ENCODE measurements at places on chromosomes 4 and X. TPM values are rescaled to one million over a fixed set of nuclear protein-coding genes. Genes with fewer than 3 reads are reported as not detected.

CLTRN gene
- total RNA-seq: 0.44 TPM

GRCh38 chr4:183576701-183577404, 72.0 kb downstream of the ING2 start:
- H3K27ac ChIP-seq: no peak overlapping the region
- no peak for DNase-seq
- no peak overlapping the region for H3K4me3 ChIP-seq
- no peaks in the 10 kb centered on the region for H3K36me3 ChIP-seq
- H3K27me3 ChIP-seq: peaks cover under 1% of the 10 kb centered on the region

AFF2 gene
- total RNA-seq: 4.1 TPM

GRCh38 chr4:126748736-126749135, 884.0 kb upstream of the INTU start:
- no peak overlapping the region for H3K4me3 ChIP-seq
- no peaks in the 10 kb centered on the region for H3K4me1 ChIP-seq
- DNase-seq: no peak
- no peaks in the 10 kb centered on the region for H3K27me3 ChIP-seq
- H3K27ac ChIP-seq: no peak overlapping the region

- H3K4me1 ChIP-seq: no peaks in the 10 kb centered on the region
- no peak for DNase-seq
- no peaks in the 10 kb centered on the region for H3K36me3 ChIP-seq
- H3K4me3 ChIP-seq: no peak overlapping the region
These were observed 151.4 kb downstream of the VCX3A start for GRCh38 chrX:6383488-6383887.

ENAM gene
- total RNA-seq: not detected

NAT8L gene
- not detected for total RNA-seq

PLRG1 gene
- 70.2 TPM for total RNA-seq

DNA sequence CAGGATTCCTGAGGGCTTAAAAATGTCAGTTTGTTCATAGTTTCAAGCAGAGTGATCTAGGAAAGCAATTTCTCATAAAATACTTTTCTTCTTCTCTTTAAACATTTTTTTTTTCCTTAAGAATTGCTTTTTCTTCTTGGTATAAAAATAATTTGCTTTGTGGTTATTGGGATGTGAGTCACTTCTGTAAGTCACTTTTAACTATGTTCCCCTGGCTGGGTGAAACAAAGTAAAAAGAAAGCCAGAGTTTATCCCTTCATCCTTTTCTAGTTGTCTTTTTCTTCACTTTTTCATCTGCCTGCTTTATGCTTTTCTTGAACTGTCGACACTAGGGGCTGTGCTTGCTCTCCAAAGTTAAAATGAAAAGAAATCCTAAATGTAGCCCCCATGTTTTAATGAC, 33.5 kb downstream of the ARSJ start:
- H3K27me3 ChIP-seq: no peaks in the 10 kb centered on the region
- DNase-seq: no peak
- H3K4me3 ChIP-seq: no peak overlapping the region
- peaks cover 7% of the 10 kb centered on the region for H3K4me1 ChIP-seq
- no peak overlapping the region for H3K27ac ChIP-seq

GRCh38 chr4:12403175-12403574, 974.5 kb upstream of the HS3ST1 start:
- no peaks in the 10 kb centered on the region for H3K27me3 ChIP-seq
- no peak overlapping the region for H3K4me3 ChIP-seq
- H3K36me3 ChIP-seq: no peaks in the 10 kb centered on the region
- H3K27ac ChIP-seq: no peak overlapping the region

DNA sequence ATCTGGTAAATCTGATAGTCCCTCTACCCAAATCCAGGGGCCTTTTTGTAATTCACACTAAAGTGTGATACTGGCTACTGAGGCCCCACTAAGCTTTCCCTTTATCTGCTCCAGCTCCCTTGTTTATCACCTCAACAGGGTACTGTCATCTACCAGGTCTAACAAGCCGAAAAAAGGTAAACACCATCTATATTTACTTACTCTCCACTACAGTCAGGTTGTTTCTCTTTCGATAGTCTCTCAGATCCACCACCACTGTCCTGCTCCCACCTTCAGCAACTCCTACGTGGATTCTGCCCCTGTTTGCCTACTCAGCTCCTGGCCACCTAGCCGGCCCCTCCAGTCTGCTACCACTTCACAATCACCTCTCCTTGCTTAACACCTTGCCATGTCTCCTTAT, 3.3 kb downstream of the ITIH6 start:
- H3K4me1 ChIP-seq: no peaks in the 10 kb centered on the region
- H3K36me3 ChIP-seq: no peaks in the 10 kb centered on the region
- no peak overlapping the region for H3K27ac ChIP-seq

DNA sequence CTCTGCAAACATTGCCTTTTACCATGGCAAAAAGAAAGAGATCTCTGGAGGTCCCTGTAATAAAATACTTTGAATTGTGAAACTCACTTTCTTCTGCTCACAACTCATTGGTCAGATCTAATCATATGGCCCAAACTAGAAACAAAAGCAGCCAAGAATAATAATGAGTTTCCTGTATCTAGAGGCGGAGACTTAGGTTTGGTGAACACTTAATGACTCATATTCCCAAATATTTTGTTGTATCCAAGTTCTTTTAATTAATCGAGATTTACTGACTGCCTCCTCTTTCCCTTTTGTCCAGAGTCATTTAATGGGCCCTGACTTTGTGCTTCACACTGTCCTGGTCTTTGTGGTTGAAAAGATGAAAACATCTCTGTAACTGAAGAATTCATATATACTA, 190.6 kb downstream of the CCSER1 start:
- H3K4me3 ChIP-seq: no peak overlapping the region
- no peaks in the 10 kb centered on the region for H3K4me1 ChIP-seq
- no peak for DNase-seq
- H3K27ac ChIP-seq: no peak overlapping the region
- no peaks in the 10 kb centered on the region for H3K27me3 ChIP-seq

CT45A2 gene
- total RNA-seq: not detected

DNA sequence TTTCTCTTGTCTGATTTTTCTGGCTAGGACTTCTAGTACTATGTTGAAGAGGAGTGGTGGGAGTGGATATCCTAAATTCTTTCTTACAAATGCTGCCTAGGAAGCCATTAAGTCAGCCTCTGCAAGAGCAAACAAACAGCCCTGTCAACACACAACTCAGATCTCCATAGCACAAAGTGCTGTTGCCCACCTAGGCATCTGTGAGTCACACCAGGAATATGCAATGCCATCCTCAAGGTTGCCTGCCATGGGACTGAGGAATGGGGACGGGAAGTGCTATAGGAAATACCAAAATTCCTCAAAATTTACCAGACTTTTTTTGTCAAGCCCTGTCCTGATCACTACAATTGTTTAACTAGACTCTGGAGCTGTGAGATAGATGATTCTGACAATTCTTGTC, 466.9 kb downstream of the FSTL5 start:
- H3K27me3 ChIP-seq: no peaks in the 10 kb centered on the region
- no peaks in the 10 kb centered on the region for H3K4me1 ChIP-seq
- DNase-seq: no peak
- H3K4me3 ChIP-seq: no peak overlapping the region
- H3K27ac ChIP-seq: no peak overlapping the region
- no peaks in the 10 kb centered on the region for H3K36me3 ChIP-seq

- H3K27ac ChIP-seq: no peak overlapping the region
- no peak for DNase-seq
- H3K4me1 ChIP-seq: no peaks in the 10 kb centered on the region
- no peak overlapping the region for H3K4me3 ChIP-seq
- H3K27me3 ChIP-seq: no peaks in the 10 kb centered on the region
- H3K36me3 ChIP-seq: no peaks in the 10 kb centered on the region
These were observed 20.8 kb upstream of the SLC10A4 start for GRCh38 chr4:48462363-48462762.

- no peak overlapping the region for H3K4me3 ChIP-seq
- no peaks in the 10 kb centered on the region for H3K36me3 ChIP-seq
- H3K27me3 ChIP-seq: no peaks in the 10 kb centered on the region
- H3K27ac ChIP-seq: no peak overlapping the region
These were observed 128.7 kb upstream of the MID1 start for GRCh38 chrX:10749113-10749512.

GRCh38 chrX:348461-349117, 30.0 kb upstream of the GTPBP6 start:
- no peak overlapping the region for H3K4me3 ChIP-seq
- no peak for DNase-seq
- H3K27me3 ChIP-seq: no peaks in the 10 kb centered on the region
- H3K4me1 ChIP-seq: no peaks in the 10 kb centered on the region

DNA sequence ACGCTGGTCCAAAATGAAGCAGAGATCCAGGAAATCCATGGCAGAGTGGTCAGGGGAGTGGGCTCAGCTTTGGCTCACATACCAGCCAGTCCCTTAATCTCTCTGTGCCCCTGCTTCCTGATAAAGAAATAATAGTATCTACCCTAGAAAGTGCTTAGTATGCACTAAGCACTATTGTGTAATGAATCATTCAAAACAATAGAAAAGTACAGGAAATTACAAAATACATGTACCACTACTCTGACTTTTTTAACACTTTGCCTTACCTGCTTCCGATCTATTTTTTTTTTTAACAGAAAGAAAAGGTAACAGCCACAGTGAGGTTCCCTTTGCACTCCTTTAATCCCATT, 49.9 kb downstream of the TBC1D9 start:
- no peaks in the 10 kb centered on the region for H3K4me1 ChIP-seq
- no peaks in the 10 kb centered on the region for H3K36me3 ChIP-seq

DNA sequence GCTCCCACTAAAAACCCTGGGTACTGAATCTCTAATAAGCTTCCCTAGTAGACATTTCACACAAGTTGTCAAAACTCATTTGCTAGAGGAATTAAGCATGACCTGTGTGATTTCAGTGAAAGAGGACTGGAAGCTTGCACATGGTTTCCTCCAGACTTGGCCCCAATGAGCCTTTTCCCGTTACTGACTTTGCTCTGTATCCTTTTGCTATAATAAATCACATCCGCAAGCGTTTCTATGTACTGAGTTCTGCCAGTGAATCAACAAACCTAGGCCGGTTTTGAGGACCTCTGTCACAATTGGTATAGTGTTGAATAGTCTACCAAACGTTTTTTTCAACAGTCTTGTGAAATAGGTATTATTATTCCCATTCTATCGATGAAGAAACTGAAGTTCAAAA, 8.2 kb downstream of the ATP11C start:
- H3K27ac ChIP-seq: no peak overlapping the region
- no peak for DNase-seq
- no peak overlapping the region for H3K4me3 ChIP-seq
- H3K4me1 ChIP-seq: no peaks in the 10 kb centered on the region
- no peaks in the 10 kb centered on the region for H3K27me3 ChIP-seq
- H3K36me3 ChIP-seq: no peaks in the 10 kb centered on the region

MAGEA11 gene
- not detected for total RNA-seq

GRCh38 chr4:104693601-104694201, 199.0 kb upstream of the CXXC4 start:
- H3K27ac ChIP-seq: no peak overlapping the region
- H3K27me3 ChIP-seq: no peaks in the 10 kb centered on the region
- no peaks in the 10 kb centered on the region for H3K36me3 ChIP-seq

DNA sequence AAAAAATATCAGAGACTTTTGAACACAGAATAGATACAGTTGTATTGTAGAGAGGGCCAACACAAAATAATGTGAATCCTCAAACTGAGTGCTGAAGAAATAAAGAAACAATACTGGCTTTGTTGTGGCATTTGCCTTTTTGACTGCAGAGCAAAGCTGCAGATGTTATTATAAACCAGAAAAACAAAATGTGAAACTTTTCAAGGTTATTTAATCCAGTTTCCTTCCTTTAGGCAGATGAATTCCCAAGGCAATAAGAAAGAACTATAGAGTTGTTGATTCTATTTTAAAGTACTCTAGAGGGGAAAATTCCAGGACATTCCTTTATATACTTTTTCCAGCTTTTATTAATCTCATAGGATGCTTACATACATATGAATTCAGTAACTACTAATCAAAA, 186.8 kb downstream of the NDST4 start:
- H3K27me3 ChIP-seq: no peaks in the 10 kb centered on the region
- no peaks in the 10 kb centered on the region for H3K4me1 ChIP-seq
- no peaks in the 10 kb centered on the region for H3K36me3 ChIP-seq
- H3K4me3 ChIP-seq: no peak overlapping the region
- DNase-seq: no peak
- H3K27ac ChIP-seq: no peak overlapping the region

DNA sequence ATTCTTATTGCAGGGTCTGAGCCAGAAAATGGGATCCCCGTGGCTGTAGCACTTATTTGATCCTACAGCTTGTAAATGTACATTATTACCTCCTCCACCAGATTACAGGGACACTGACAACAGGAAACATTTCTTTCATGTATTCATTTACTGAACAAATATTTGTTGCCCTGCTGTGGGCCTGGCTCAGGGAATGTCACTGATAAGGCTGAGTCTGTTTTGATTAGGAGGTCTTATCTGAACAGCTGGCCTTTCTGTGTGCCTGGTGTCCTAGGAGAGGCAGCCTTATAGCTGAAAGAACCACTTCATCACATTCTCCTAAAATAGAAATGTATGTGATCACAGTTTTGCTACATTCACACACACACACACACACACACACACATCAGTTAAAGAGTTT, 45.5 kb upstream of the PROM1 start:
- H3K4me3 ChIP-seq: no peak overlapping the region
- peaks cover 10% of the 10 kb centered on the region for H3K27me3 ChIP-seq
- no peaks in the 10 kb centered on the region for H3K36me3 ChIP-seq
- DNase-seq: no peak
- H3K27ac ChIP-seq: no peak overlapping the region

- H3K4me1 ChIP-seq: no peaks in the 10 kb centered on the region
- H3K4me3 ChIP-seq: no peak overlapping the region
- no peak overlapping the region for H3K27ac ChIP-seq
- no peaks in the 10 kb centered on the region for H3K27me3 ChIP-seq
These were observed 71.5 kb downstream of the TMEM47 start for GRCh38 chrX:34585561-34585960.

FRAS1 gene
- 0.32 TPM for total RNA-seq
